ENCODE measurements at places on chromosomes 13 and 19.

DNA sequence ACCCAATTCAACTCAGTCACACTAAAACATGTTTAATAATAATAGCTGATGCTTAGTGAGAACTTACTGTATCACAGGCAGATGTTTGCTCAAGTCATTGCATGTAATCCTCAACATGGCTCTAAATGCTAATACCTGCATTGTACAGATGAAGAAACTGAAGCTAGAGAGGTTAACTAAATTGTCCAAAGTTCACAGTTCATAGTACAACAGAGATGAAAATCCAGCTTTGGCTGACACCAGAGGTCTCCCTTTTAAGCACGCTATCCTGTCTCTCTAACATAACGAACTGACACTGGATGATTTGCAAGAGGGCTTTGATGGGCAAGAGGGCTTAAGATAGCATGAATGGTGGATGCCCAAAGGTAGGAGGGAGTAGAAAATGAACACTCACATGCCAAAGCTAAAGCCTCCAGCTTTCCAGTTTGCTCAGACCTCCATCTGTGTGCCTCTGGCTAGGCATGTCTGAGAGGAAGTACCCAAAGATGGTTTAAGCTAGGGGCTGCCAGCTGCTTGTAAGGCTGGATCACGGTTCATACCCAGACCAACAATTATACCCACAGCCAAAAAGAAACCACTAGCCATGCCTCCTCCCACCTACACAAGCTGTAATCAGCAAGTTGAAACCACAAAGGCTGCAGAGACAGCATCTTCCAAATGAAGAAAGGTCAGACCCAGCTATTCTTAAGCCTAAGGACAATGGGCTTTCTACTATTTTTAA lies 196.9 kb upstream of the UBL3 start:
- no peak for DNase-seq

DNA sequence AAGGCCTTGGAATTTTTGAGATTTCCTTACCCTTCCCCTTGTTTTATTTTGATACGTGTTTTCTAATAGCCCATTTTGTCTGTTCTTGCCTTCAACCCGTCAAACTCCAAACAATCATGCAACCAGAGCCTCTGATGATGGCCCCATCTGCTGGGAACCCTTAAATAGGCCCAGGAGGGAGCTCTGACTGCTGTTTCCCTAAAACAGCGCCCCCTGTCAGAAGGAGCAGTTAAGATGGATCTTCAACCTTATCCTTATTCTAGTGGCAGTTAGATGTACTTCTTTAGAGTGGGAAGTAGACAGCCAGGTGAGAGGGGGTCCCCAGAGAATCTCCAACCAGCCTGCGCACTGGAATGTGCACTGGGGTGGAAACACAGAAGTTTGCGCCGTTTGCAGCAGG lies 1031.0 kb upstream of the PCDH9 start:
- DNase-seq, result no peak

DNA sequence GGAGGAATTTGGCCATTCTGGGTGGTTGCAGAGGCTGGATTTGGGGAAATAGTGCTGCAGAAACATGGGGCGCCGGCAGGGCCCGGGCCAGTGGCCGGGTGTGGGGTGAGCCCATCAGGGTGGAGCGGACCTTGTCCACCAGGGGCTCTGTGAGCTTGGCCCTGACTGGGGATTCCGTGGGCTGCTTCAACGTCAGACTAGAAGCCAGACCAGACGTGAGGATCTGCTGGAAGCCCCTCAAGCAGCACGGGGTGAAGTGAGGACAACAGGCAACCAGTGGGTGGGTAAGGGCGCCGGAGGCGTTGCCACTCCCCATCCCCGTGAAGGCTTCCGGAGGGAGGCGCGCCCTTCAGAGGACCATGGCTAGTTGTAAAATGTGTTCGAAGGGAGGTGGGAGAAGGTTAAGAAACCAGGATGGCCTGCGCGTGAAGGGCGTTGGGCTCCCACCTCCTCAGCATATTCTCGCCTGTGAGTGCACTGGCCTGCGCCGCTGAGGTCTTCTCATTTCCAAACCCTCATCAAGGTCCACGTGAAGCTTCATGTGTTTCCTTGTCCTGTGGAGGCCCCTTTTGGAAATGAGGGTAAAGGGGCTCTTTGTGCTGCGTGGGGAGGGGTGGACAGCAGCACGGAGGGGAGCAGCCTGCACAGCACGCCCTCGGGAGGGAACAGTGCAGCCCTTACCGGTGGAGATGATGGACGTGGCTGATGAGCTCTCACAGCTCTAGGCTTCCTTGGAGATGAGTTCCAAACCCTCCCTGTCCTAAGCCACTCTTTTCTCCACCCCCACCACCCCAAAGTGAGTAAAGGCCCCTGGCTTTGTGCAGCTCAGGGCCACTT lies 8.3 kb downstream of the TEX29 start:
- no peak for DNase-seq

DNA sequence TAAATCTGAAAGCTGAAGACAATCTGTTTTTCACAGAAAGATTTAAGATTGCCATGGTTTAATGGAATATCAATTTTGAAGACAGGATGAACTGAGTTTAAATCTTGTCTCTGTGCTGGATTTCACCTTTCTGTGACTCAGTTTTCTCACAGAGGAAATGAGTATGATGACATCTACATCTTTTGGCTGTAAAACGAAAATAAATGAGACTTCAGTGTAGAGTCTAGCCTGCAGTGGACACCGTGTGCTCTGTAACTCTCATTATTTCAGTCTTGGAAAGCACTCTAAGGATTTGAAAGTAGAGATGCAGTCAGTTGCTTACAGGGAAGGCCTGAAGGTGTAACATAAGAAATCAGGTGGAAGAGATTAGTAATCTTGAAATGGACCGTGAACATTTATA lies 150.4 kb downstream of the NALCN start:
- no peak for DNase-seq

- DNase-seq, result no peak
These were observed 18.1 kb downstream of the TSKS start for GRCh38 chr19:49744946-49745381.

- no peak for DNase-seq
These were observed 10.3 kb upstream of the EDNRB start for GRCh38 chr13:77928909-77929308.

GRCh38 chr13:76799696-76800095 lies 86.5 kb downstream of the KCTD12 start:
- no peak for DNase-seq

- no peak for DNase-seq
These were observed 8.5 kb upstream of the DENND1C start for GRCh38 chr19:6490134-6490533.

DNA sequence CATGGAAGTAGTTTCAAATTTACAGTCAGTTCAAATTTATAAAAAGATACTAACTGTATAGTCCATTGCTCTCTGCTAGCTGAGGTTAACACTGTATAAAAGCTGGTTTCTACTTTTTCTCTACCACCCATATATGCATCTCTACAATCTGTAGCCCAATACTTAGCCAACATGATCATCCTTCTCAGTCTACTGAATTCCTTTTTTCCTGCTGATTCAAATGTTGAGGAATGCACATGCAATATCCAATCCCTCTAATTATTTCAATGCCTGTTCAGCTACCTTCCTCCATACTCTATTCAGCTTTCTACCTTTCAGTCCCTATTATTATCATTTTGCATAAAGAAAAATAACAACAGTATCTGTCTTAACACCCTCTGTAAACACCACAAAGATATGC lies 15.6 kb downstream of the KPNA3 start:
- DNase-seq, result no peak

GRCh38 chr13:53691417-53691816 lies 662.8 kb downstream of the OLFM4 start:
- DNase-seq, result no peak

DNA sequence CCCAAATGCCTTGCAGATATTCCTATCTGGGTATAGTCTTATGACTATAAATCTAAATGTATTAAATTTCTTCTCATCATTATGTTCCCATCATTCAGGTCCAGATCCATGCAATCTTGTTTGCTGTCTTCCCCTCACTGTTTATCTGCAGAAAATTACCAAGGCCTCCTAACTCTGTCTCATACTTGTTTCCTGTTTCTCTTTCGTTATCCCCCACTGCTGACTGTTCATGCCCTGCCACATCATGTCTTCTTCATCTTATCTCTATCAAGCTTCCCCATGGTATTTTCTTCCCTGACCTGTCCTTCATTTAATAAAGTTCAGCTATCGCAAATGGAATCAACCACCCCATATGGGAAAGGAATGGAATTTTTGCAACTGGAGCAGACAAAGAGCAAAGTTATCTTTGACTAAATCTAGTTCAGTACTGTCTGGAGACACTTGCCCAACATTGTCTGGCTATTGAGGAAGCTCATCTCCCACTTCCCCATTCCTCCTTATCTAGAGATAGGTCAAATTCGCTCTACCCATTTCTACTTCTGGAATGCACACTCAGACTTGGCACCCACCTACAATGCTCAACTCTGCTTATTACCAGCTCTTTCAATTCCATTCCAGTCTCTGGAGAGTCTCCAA lies 1358.1 kb downstream of the EFNB2 start:
- DNase-seq, result no peak

DNA sequence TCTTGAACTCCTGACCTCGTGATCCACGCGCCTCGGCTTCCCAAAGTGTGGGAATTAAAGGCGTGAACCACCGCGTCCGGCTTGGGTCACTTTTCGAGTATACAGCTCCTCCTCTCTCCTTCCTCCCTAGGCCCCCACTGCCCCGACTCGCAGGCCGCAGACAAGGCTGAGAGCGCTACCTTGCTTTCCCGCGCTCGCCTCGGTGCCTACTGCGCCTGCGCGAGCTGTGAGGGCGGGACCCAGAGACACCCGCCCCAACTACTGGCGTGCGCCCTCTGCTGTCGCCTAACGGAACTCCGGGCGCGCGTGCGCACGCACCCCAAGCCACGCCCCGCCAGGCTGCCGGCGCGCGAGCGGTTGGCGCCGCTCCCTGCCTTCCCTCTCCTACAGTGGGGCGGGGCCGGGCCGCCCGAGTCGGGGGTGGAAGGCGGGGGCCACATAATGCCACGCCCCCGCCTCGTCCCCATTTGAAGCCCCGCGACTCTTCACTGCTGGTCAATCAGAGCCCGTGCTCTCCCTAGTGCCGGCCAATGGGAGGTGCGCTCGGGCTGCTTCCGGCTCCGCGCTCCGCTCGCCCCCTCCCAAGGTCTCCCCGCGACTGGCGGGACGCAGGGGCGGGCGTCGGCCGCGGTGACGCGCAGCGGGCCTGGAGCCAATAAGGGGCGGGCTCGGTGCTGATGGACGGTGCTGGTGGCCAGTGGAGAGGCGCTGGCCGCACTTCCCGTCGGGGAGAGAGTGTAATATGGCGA lies at the start of gene RAB8A:
Gene RAB8A, plus strand, starts transcription at position 730 of the 749 bp plus-strand sequence. Its CDS starts 13 bp downstream, at position 743.
- DNase-seq, result peak; percentile 95

GRCh38 chr13:99288089-99288488 lies 19.1 kb downstream of the GPR183 start:
- no peak for DNase-seq

DNA sequence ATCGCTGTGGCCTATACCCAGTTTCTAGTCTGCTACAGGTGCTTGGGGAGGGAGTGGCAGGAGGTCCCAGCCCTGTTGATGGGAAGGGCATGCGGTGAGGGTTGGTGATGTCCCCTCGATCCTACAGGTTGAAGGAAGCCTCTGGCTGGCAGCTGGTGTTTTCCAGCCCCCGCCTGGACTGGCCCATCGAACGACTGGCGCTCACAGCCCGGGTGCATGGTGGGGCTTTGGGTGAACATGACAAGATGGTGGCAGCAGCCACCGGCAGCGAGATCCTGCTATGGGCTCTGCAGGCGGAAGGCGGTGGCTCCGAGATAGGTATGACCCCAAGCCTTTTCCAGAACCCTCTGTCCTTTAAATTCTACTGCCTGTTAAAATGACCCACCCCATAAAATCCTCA lies 3.9 kb downstream of the SHKBP1 start:
- no peak for DNase-seq

- no peak for DNase-seq
These were observed 19.6 kb upstream of the PCCA start for GRCh38 chr13:100069278-100069677.

DNA sequence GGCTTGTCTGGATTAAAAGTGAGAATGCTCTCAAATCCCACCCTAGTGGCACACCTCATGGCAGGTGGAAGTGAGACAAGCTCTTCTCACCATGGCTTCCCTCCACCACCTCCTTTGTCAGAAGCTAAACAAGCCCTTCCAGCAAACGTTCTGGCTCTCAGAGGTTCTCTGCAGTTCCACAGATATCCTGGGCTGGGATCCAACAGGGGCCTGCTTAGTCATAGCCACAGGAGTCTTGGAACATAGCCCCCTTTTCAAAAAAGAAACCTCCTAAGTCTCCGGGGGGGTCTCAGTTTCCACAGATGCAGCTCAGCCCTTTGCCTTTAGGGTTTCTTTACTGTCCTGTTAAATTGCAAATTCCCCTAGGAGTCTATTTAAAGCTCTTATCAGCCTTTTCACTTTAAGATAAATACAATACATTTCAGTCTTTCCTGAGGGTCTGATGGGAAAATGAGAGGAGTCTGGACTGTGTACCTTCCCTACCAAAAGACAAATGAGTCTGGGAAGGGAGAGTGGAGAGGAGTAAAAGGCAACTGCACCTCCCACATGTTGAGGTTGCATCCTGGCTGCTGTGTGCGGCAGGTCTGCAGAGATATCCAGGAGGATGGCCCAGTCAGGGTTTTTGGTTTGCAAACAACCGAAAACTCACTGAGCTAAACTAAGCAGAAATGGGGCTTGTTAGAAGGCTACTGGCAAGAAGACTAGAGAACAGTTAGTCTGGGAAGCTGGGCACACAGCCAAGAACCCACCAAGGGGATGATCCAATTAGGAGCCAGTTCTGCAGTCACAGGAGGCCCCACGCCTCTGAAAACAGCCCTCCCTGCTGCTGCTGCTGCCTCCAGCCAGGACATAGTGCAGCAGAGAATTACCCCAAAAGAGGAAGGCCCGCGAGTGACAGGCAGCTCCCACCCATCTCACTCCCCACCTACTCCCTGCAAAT lies 41.4 kb upstream of the SERP2 start:
- peak; percentile 39 for DNase-seq

DNA sequence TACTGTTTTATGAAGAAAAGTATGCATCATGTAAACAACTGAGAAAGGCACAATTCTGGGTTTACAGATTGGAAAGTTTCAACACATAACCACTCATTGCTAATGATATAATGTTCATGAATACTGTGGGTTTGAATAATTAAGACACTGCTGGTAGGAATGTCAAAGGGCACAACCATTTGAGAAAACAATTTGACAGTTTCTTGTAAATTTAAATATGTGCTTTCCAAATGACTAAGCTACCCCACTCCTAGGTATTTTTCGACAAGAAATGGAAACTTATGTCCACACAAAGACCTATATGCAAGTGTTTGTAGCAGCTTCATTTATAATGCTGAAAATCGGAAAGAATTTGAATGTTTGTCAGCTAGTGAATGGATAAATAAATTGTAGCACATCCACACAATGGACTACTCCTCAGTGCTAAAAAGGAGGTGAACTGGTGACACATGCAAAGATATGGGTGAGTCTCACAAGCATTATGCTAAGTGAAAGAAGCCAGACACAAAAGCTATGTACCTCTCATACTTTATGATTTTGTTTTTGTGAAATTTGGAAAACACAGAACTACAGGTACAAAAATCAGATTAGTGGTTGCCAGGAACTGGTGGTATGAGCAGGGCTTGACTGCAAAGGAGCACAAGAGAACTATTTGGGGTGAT lies 44.8 kb upstream of the FLT1 start:
- no peak for DNase-seq
